ENCODE measurements at places on chromosomes 7 and 10.

GRCh38 chr10:2686691-2687090 lies 380.7 kb upstream of the PFKP start:
- DNase-seq, result no peak
- no peaks in the 10 kb centered on the region for H3K27me3 ChIP-seq
- no peak overlapping the region for H3K27ac ChIP-seq
- H3K36me3 ChIP-seq, result no peaks in the 10 kb centered on the region

- H3K27me3 ChIP-seq, result no peaks in the 10 kb centered on the region
- H3K36me3 ChIP-seq, result no peaks in the 10 kb centered on the region
- no peak for DNase-seq
- no peaks in the 10 kb centered on the region for H3K4me1 ChIP-seq
- H3K4me3 ChIP-seq, result no peak overlapping the region
- H3K27ac ChIP-seq, result no peak overlapping the region
Measured at GRCh38 chr10:19578571-19578970, 237.7 kb upstream of the PLXDC2 start.

- H3K27ac ChIP-seq, result no peak overlapping the region
- no peaks in the 10 kb centered on the region for H3K27me3 ChIP-seq
- H3K4me3 ChIP-seq, result no peak overlapping the region
Measured at GRCh38 chr10:36412942-36413341, 712.5 kb upstream of the ANKRD30A start.

DNA sequence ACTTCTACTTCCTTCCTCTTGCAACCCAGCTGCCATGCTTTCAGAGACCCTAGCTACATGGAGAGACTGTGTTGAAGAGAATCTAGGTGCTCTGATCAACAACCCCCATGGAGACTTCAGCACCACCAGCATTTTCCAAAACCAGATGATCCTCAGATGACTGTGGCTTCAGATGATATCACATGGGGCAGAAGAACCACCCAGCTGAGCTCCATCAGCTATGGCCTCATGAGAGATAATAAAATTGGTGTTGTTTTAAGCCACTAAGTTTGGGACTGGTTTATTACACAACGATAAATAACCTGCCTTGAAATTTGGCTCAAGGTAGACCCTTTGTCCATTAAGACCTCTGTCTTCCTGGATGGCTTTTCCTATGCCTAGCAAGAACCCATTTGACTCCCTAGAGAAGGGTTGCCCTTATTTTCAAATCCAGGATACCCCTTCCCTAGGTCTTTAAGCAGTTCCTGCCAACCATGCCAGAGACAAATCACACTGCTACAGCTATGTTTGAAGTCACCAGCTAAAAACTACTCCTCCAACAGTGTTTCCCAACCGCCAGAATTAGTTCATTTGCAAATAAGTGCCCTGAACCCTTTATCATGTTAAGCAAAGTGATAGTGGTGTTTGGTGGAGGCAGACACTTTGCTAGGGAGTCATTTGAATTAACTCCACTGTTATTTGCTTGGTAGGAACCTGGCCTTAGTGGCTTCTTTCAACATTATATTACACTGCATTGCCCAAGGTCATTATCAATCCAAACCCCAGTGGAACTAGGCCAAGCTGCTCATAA lies 136.9 kb upstream of the PALS2 start:
- H3K36me3 ChIP-seq, result no peaks in the 10 kb centered on the region
- no peak for DNase-seq
- H3K4me1 ChIP-seq, result no peaks in the 10 kb centered on the region
- no peak overlapping the region for H3K27ac ChIP-seq
- H3K4me3 ChIP-seq, result no peak overlapping the region

DNA sequence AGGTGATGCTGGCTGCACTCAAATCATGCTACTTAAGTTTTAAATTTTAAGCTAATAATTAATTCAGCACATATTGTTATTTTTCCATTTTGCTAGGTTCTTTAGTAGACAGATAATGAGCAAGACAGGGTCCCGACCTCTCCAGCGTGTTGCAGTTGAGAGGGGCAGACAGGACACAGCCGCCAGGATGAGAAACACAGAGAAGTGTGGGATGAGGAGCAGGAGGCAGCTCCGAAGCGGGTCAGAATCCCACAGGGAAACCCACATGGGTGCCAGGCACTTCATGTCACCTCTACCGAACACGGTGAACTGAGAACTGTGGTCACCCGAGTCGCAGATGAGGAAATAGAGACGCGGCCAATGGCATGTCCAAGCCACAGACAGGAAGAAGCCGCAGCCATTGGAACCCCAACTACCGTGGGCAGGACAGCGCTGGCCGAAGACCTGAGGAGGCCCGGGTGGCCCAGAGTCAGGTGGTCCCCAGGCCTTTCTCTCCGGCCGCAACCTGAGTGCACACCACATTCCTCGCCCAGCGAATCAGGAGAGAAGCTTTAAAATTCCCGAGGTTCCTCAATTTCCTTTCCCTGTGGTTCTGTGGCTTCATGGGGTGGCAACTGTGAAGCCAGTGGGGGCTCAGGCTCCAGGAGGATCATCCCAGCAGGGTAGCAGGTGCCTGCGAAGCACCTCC lies 213.0 kb downstream of the DNAJB6 start:
- no peak overlapping the region for H3K27ac ChIP-seq
- H3K27me3 ChIP-seq, result no peaks in the 10 kb centered on the region
- no peak overlapping the region for H3K4me3 ChIP-seq
- DNase-seq, result no peak

- H3K27me3 ChIP-seq, result no peaks in the 10 kb centered on the region
- no peak for DNase-seq
- 0 out of 2 replicates have a peak, but pooled peaks cover 2% of the 10 kb centered on the region for H3K4me1 ChIP-seq
- no peaks in the 10 kb centered on the region for H3K36me3 ChIP-seq
- H3K27ac ChIP-seq, result no peak overlapping the region
- H3K4me3 ChIP-seq, result no peak overlapping the region
Measured at GRCh38 chr10:123912466-123912865, 20.9 kb upstream of the CPXM2 start.

DNA sequence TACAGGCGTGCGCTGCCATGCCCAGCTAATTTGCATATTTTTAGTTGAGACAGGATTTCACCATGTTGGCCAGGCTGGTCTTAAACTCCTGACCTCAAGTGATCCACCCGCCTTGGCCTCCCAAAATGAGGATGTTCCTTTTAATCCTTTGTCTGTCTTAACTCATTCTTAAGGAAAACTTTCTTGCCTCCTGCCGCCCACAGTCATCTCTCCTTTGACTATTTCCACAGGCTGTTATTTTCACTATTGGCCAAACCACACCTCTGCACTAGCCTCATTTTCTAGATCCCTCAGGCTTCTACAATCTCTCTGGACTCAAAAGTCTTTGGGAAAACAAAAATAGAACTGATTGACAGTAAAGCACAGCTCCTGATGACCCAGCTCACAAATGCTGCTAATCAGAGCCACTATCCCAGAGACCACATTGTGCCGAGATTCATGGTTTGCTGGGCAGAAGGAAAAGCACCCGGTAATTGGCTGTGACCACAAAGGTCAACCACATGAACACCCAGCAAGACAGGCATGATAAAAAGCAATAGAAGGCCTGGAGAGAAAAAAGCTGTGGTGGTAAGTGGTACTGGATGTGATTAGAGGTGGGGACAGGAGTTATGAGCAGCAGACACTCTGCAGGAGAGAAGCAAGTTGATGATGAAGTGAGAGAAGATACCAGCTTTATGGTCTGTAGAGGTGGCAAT lies 44.1 kb upstream of the ZNRF2 start:
- H3K4me1 ChIP-seq, result peaks cover 75% of the 10 kb centered on the region
- no peaks in the 10 kb centered on the region for H3K27me3 ChIP-seq
- peak; percentile 83 for DNase-seq
- peak overlapping the region; percentile 100 for H3K27ac ChIP-seq
- H3K4me3 ChIP-seq, result peak overlapping the region; percentile 45
- no peaks in the 10 kb centered on the region for H3K36me3 ChIP-seq

All from Karpas-422 (cell line).